ENCODE measurements at places on chromosomes 2 and 18. TPM values are rescaled to one million over a fixed set of nuclear protein-coding genes. Genes with fewer than 3 reads are reported as not detected.

- DNase-seq: no peak
Measured at GRCh38 chr2:235958931-235959410, 209.2 kb downstream of the GBX2 start.

Gene IER3IP1
- total RNA-seq: 13.4 TPM

DNA sequence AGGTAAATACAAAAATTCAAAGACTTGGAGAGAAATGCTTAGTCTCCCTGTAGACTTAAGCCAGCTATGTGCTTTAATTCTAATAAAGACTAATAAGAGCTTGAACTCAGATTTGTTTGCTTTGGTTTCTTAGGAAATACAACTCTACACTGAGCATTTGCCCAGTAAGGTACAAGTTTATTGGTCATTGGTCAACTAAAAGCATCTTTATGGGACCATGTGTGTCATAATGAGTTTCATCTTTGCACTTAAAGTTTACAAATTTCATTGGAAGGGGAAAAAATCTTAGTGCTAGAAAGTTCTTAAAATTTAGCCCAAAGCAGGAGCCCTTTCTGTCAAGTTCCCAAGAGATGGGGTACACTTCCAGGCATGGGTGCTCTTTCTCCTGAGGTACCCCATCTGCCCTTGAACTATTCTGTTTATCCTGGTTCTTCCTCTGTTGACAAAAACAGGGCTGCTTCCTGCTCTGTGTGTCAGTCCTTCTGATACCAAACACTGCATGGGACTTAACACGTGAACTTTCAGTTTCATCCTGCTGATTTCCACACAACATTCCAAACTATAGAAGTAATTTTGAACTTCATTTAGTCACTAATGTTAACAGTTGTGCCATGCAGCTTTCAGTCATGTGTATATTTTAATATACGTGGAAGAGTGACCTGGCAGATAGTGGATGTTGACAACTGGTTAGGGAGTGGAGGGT is 200.2 kb downstream of the TPGS2 start:
- DNase-seq: no peak

GRCh38 chr2:233990261-233990798 is 60.2 kb upstream of the SPP2 start:
- no peak for DNase-seq

- DNase-seq: no peak
Measured at GRCh38 chr18:41266204-41266603, 688.8 kb upstream of the PIK3C3 start.

- no peak for DNase-seq
Measured at GRCh38 chr2:29400930-29401653, 285.9 kb downstream of the CLIP4 start.

DNA sequence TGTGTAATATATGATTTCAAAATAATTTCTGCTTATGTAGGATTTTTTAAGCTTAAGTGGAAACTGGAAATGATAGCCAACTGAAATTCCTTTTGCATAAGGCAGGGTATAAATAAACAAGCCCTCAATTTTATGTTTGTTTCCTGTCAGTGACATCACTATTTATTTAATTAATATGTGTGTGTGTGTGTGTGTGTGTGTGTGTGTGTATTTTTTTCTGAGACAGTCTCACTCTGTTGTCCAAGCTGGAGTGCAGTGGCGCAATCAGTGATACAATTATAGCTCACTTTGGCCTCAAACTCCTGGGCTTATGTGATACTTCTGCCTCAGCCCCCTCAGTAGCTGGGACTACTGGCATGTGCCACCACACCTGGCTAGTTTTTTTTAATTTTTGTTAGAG is 29.3 kb upstream of the CYP20A1 start:
- no peak for DNase-seq

Gene MERTK
- total RNA-seq: 5.7 TPM

GRCh38 chr2:65557616-65558573 is 125.5 kb upstream of the SPRED2 start:
- no peak for DNase-seq

DNA sequence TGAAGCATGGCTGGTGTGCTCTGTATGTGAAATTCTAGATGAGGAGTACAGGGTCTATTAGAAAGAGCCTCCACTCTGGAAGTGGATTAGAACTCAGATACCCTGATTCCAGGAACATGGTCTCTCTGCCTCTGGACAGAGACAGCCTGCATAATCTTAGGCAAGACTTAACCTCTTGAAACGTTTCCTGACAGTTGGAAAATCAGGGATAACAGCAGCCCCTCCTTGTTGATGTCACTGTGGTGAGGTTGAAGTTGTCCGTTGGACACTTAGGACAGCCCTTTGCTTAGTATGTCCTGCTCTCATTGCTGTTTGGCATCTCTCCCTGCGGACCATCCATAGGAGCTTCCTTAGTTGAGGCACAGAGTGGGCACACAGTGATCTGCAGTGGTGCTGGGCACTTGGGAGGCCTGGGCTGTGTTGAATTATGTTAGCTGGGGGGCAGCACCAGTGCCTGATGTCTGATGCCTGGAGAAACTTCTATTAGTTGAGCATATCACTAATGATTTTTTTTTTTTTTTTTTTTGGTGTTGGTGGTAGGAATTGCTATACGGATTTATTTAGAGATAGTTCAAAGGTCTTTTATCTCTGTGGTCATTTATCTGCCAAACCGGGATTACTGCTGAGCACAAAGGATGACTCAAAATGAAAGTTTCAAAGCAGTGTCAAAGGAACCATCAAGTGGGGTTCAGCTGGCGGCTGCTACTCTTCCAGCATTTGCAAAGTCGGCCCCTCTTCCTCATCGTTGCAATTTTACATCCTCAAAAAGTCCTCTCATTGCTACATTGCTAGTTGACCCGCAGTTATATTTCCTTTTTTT is 28.8 kb downstream of the SETBP1 start:
- DNase-seq: no peak

DNA sequence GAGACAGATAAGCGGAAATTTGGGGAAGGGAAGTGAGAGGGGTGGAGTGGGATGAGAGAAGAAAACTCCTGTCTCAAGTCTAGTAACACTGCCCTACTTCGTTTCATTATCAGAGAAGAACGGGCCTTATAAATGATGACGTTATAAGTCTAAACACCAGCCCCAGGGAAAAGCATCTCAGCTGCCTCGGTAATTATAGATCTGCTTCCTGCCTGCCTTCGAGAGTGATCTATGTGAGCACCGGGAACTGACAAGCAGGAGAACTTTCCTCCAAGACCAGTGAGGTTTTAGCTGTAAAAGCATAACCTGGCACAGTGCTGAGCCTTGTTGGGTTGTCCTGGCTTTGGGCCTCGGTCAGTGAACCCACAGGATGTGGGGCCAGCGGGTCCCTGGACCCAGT is 227.9 kb upstream of the SIX2 start:
- DNase-seq: no peak

DNA sequence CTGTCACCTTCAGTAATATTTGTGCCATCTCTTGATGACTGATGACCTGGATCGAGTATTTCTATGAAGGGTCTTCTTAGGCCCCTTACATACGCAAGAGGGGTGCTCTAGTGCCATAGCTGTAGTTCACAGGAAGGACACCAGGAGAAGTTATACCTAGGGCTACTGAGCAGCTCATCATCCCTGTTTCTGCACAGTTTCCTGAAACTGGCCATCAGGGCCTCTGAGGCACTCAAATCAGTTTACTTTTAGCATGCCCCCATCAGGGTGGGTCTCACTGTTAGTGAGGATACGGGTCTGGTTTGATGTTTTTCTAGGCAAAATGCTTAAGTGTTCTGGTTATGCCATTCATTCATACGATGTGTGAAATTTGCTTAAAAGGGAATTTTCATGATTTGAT is 20.0 kb upstream of the FBLN7 start:
- DNase-seq: no peak

- DNase-seq: no peak
Measured at GRCh38 chr2:27003857-27004256, 28.9 kb upstream of the TMEM214 start.

GRCh38 chr2:160397530-160397865 is 96.1 kb downstream of the RBMS1 start:
- no peak for DNase-seq

Gene NCKAP1
- 303 TPM for total RNA-seq

DNA sequence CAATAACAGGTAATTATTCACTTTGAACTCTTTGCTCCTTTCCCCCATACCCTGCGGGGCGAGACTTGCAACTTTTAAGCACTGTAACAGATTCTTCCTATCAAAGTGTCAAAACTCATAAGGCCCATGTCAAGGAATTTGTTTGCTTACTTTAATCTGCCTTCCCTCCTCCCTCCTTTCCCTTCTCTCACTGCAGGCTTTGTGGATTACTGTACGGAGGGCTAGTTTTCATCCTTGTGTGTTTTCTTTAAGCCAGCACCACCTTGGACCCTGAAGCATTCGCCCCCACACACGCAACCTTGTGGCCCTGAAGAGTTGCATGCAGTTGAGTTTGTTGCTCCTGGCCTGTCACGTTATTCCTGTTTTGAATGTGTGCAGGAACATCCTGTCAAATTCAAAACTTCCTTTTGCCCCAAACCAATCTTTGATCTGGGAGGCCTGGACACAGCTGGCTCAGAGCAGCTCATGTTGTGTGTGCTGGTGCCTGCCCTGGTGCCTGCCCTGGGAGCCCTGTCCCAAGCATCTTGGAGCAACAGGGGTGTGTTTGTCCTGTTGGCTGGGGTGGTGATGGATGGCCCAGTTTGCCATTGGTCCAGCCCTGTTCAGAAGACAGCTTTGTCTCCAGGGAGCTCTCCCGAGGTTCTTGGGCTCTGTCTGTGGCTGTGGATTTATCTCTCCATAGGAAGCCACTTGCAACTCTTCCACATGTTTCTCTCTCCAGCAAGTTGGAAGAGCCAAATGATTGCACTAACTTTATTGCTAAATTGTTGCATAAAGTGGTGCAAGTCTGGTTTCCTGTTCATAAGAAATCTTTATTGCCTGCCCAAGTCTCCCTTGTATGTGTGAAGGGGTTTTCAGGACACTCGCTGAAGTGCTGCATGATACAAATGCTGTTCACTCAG is 199.6 kb downstream of the VAPA start:
- DNase-seq: no peak

- no peak for DNase-seq
Measured at GRCh38 chr18:78813936-78814710, 165.5 kb upstream of the SALL3 start.

Gene HOXD8
- 12.0 TPM for total RNA-seq

- DNase-seq: peak; percentile 54
Measured at GRCh38 chr2:222939208-222939856, 78.5 kb downstream of the ACSL3 start.

Gene SLC9A4
- not detected for total RNA-seq

- no peak for DNase-seq
Measured at GRCh38 chr2:10426726-10427617, 21.2 kb downstream of the ODC1 start.

DNA sequence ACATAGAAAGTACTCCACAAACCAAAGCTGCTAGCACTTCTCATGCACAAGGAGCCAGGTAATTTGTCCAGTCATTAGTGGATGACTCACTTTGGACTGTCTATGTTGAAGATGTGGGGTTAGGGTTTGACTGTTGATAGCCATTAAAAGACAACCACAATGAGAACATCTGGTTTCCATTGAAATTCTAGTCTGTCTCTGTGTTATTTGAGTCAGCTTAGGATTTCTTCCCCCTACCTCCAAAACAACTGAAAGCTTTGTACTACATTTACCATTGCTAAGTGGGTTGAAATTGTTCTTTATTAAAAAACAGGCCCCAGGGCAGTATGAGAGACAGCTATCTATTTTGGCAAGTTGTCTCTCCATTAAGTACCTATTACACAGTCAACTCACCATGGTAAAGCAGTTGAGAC is 50.2 kb upstream of the ANKRD44 start:
- no peak for DNase-seq

GRCh38 chr18:5622905-5623304 is 79.1 kb upstream of the EPB41L3 start:
- DNase-seq: no peak

GRCh38 chr2:219643788-219644398 is 16.5 kb downstream of the SLC4A3 start:
- no peak for DNase-seq

- no peak for DNase-seq
Measured at GRCh38 chr2:100944617-100945432, 57.3 kb upstream of the RPL31 start.

GRCh38 chr2:48583961-48584360 is 33.7 kb upstream of the GTF2A1L start:
- no peak for DNase-seq

GRCh38 chr2:11128243-11128951 is 26.9 kb upstream of the SLC66A3 start:
- no peak for DNase-seq

DNA sequence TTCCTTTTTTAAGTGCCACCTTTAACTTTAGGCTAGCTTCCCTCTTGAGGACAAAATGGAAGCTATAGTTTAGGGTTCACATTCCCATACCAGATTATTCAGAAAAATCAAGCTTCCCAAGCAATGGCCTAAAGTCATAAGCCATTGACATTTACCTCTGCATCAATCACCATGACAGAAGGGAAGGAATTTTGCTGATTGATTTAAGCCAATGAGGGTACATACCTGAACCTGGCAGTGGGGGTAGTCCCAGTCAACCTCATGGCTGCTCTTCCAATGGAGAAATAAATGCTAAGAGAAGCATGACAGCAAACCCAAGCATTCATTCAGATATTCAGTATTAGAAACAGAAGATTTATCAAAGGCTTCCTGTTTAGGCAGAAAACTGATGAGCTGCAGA is 128.4 kb upstream of the CREB1 start:
- no peak for DNase-seq

- DNase-seq: no peak
Measured at GRCh38 chr2:134489732-134490384, 228.9 kb downstream of the TMEM163 start.

DNA sequence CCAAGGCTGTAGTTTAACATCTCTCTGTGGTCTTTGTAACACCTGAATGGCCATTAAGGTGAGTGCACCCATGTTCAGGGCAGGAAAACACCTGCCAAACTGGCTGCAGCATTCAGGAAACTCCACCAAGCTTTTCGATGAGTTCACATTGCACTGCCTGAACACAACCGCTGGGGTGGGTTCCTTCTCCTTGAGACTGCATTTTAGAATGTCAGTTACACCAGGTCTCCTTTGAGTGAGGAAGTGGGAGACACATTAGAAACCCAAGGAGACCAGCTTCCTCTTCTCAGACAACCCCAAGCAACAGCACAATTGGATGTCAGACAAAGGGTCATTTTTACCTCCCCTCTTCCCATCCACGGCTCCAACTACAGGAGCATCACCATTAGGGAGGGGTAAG is 35.2 kb downstream of the CYRIA start:
- no peak for DNase-seq
